ENCODE measurements at places on chromosomes 2 and 18.

DNA sequence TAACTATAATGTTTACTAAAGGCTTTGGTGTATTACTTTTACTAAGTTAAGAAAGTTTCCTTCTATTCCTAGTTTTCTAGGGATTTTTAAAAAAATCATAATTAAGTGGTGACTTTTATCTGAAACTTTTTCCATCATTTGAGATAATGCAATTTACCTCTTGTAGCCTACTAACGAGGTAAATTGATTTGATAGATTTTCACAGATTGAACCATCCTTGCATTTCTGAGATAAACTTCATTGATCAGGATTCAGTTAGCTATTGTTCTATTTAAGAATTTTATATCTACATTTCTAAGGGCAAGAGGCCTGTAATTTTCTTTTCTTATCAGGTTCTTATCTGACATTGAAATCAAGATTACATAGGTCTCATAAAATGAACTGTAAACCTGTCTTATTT lies 178.1 kb downstream of the MIB1 start:
- DNase-seq: no peak

DNA sequence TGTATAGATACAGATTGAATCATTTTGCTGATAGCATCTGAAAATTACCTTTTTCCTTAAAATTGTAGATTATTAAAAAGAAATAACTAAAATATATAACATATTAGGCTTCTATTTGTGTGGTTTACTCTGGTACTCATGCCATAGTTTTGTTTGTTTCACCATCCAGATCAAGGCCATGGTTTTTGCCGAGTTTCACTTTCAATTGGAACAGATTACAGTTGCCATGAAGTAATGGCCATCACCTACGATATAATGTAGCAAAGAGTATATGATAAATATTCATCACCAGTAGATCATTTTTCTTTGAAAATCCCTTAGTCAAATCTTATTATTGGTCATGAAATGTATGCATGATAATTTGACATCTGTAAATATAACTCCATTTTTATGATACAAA lies 11.9 kb upstream of the DNAH7 start:
- DNase-seq: no peak

DNA sequence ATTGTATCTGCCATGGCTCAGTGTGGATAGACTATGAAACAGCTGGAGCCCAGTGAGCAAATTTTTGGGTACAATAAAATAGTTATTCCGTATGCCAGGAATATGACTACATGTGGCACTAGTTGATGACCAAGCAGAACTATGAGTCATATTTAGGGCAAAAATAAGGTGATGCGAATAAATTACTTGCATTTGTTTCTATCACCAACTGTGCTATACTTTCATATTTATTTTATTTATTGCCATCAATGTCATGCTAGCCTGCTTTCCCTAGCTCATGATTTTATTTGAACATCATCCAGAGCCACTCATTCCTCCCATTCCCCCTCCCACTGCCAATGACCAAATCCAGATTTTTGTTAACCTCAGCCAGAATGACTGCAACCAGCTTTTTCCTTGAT lies 13.3 kb upstream of the FAP start:
- DNase-seq: no peak

DNA sequence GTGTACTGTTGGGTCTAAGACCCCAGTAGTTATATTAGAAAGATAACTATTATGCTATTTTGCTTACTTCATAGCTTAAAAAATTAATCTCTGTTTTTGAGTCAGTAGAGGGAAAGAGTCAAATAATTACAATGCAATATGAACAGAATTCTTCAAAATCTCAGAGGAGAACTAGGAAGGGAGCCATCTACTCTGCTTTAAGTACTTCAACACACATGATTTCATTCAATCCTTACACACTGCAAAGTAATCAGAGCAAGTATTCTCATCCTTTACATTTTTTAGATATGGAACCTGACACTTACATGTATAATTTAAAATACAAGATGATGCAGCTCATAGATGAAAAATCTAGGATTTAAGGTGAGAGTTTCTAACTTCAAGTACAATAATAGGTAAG lies 27.7 kb downstream of the COL5A2 start:
- DNase-seq: no peak

GRCh38 chr2:209942426-209942825 lies 60.0 kb upstream of the RPE start:
- DNase-seq: no peak

All from SW480 (cell line).